ENCODE measurements at places on chromosomes 16 and 17. TPM values are rescaled to one million over a fixed set of nuclear protein-coding genes. Genes with fewer than 3 reads are reported as not detected.

DNA sequence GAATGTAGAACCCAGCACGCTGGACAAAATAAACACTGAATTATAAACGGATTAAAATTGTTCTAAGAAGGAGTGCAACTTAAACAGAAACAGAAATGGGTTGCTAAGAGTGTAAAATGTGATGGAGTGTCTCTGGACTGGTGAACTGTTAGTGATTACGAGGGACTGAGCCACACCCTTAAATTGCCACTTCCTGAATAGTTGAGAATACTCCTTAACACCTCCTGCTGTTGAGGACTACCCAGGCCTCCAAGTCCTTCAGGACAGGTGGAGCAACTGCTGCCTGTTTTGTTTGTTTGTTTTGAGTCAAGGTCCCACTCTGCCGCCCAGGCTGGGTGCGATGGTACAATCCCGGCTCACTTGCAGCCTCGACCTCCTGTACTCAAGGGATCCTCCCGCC is 25.8 kb upstream of the IRF8 start:
- DNase-seq, result no peak

GRCh38 chr17:12768255-12768654 is 21.0 kb upstream of the ARHGAP44 start:
- no peak for DNase-seq

DNA sequence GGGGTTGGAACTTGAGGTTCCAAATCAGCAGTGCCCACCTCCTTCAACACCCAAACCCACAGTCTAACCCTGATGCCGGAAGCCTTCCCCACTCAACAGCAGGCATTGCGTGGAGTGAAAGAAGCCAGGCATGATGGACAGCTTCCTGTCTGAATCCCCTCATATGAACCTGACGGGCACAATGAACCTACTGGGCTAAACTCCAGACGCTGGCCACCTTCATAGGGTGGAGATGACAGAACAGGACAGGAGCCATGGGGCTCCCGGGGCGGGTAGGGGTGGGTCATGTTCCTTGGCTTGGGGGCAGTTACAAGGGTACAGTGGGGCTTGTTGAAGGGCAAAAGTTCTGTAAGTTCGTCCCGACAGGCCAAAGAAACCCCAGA is 460 bp upstream of the HSBP1 start:
- DNase-seq, result no peak

- no peak for DNase-seq
Measured at GRCh38 chr17:77233635-77234334, 93.0 kb downstream of the SEC14L1 start.

DNA sequence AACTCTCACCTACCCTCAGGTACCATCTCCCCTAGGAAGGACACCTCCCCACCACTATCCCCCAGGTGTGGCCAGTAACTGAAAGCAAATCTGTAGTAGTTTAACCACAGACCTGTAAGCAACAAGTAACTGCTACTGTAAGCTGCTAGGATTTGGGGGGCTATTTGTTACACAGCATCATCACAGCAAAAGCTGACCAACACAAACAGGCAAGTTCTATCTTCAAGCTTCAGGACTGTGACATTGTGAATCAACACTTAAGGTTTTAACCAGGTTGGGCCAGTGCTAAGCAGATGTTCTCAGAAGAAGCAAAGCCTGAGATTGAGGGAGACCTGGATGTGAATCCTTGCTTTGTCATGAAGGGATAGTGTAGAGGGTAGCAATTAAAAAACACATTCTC is 47.0 kb downstream of the ABCC6 start:
- DNase-seq, result no peak

- no peak for DNase-seq
Measured at GRCh38 chr17:29659155-29659554, 36.4 kb upstream of the CORO6 start.

GRCh38 chr16:56354746-56355145 is 70.6 kb downstream of the AMFR start:
- no peak for DNase-seq

GRCh38 chr17:50372222-50372757 is 694 bp downstream of the MRPL27 start:
- no peak for DNase-seq

- DNase-seq, result no peak
Measured at GRCh38 chr16:75102595-75102994, 14.0 kb downstream of the LDHD start.

DNA sequence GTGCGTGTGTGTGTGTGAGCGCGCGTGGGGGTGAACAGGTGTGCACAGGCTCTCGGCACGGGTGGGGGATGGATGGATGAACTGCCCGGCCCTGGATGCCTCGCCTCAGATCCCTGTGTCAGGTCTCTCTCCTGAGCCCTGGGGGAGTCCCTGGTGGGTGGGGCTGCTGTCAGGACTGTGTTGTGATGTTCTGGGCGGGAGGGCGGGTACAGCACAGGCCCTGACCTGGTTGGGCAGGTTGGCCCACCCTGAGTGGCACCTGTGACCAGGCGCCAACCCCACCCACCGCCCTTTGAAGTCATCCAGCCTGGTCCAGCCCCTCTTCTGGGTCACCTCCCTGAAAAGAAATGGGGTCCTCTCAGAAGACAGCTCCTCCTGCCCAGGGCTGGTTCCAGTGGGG is 41.6 kb upstream of the TAC4 start:
- no peak for DNase-seq

GRCh38 chr16:20866145-20866772 is 33.9 kb downstream of the DCUN1D3 start:
- DNase-seq, result no peak

- no peak for DNase-seq
Measured at GRCh38 chr16:369275-369865, 968 bp downstream of the MRPL28 start.

GRCh38 chr17:45341533-45342158 is 24.8 kb upstream of the MAP3K14 start:
- no peak for DNase-seq

GRCh38 chr16:77899416-77899815 is 111.1 kb downstream of the VAT1L start:
- no peak for DNase-seq

DNA sequence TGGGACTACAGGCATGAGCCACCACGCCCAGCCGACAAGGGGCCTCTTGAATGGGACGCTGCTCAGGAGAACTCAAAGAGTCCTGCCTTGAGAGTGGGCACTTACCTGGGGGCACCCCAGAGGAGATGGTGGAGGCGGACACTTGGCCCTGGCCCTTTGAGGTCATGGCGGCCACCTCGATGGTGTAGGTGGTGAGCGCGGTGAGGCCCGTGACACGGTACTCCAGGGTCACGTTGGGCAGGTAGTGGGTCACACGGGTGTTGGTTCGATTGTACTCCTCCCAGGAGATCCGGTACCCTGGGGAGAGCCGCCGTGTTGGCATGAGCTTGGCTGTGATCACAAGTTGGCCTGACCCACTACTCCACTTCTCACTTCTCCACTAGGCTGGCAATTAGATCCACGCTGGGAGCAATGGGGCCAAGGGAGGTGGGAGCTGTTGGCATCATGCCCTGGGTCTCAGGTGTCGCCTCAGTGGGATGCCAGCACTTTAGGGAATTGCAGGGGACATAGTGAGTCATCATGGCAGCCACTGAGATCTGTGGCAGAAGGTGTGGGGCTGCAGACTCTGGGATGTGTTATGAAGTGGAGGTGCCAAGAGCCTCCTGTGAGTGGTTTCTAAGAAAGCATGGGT is 89.2 kb upstream of the CDC42EP4 start:
- DNase-seq, result no peak

SOX9 gene
- total RNA-seq, result not detected

DNASE1L2 gene
- total RNA-seq, result 2.2 TPM

RTN4RL1 gene
- total RNA-seq, result 0.25 TPM

GFAP gene
- 0.34 TPM for total RNA-seq

TMC5 gene
- total RNA-seq, result not detected

FLYWCH2 gene
- 21.0 TPM for total RNA-seq

ASB16 gene
- 0.59 TPM for total RNA-seq

MFAP4 gene
- not detected for total RNA-seq

SCGB1C2 gene
- not detected for total RNA-seq

KRTAP1-1 gene
- total RNA-seq, result not detected

ZPBP2 gene
- not detected for total RNA-seq

AGRP gene
- not detected for total RNA-seq
